ENCODE measurements at places on chromosomes 6 and 20.

DNA sequence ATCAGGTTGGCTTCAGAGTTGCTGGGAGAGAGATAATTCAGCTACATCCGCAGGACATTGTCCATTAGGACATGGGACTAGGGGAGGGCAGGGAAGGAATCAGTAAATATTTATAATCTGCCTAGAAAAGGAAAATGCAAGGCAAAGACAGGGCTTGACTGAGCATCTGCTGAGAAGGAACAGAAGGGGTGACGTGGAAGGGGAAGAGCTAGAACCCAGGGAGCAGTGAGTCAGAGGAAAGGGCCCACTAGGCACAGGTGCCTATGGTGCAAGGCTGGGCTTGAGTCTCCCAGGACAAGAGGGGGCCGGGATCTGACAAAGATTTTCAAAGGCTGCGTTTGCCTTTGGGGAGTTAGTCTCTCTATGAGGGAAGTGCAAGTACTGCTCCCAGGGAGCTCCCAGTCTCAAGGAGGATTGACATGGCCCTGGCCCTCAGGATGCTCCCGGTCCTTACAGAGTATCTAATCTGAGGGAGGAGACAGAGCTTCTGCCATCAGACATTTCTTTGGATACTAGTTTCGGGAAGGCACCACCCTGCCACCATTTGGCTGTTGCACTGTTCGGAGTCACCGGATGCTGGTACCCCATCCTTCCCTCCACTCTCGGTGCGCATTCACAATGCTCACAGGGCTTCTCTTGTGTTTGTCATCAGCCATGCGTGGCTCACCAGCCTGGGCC lies 21.9 kb downstream of the VEGFA start:
- DNase-seq: no peak

- no peak for DNase-seq
Observed at GRCh38 chr6:2480267-2480966, 235.0 kb upstream of the GMDS start.

DNA sequence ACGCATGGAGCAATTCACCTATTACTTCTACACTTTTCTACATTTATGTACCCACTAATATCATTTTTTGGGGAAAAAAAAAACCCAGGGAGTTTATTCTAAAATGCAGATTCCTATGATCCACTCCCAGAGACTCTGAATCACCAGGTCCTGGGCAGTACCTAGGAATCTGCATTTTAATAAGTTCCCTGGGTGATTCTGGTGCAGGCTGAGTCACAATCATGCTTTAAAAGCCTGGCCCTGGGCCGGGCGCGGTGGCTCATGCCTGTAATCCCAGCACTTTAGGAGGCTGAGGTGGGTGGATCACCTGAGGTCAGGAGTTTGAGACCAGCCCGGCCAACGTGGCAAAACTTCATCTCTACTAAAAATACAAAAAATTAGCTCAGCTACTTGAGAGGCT lies 43.3 kb upstream of the MLN start:
- DNase-seq: no peak

- no peak for DNase-seq
Observed at GRCh38 chr6:103356531-103356930, 1503.2 kb downstream of the HACE1 start.

GRCh38 chr20:60272790-60273189 lies 314.6 kb downstream of the CDH26 start:
- DNase-seq: no peak

DNA sequence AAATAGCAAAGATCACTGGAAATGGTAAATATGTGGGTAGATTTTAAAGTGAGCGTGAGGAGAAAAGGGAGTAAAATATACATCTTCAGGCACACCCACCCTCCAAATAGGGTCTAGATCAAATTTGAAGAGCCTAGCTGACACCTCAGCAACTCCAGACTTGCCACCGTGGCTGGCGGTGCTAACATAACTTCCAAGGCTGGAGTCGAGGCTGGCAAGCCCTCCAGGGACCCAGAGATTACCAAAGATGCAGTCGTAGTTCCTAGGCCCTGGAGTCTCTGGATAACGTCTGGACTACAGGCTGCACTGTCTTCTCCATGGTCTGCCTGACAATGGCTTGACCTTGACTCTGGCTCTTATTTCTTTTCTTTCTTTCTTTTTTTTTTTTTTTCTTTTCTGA lies 22.5 kb downstream of the TUBB2B start:
- DNase-seq: no peak

DNA sequence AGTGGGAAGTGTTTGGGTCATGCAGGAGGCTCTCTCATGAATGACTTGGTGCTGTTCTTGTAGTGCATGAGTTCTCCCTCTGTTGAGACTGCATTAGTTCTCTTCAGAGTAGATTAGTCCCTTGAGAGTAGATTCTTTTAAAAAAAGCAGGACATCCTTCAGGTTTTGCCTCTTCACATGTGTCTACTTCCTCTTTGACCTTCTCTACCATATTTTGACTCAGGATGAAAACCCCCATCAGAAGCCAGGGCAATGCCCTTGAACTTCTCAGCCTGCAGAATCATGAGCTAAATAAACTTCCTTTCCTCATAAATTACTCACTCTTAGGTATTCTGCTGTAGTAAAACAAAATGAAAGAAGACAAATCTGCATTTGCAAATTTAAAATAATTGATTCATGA lies 170.3 kb downstream of the CD109 start:
- DNase-seq: no peak

DNA sequence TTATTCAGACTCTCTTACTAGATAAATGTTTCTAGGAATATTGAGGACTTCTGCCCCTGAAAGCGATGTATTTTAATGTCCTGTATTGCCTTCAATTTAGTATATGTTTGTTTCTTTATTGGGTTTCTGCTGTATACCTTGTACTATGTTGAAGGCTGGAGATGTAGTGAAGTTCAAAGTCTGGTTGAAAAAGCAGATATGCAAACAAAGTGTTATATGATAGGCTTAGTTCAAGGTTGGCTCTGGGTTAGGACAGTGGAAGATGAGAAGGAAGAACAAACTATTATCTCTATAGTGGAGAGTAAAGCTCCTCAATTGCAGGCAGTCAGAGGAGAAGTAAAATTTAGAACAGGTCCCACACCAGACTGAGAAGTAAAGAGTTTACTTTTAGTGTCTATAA lies 36.3 kb upstream of the ADGRG6 start:
- DNase-seq: no peak

DNA sequence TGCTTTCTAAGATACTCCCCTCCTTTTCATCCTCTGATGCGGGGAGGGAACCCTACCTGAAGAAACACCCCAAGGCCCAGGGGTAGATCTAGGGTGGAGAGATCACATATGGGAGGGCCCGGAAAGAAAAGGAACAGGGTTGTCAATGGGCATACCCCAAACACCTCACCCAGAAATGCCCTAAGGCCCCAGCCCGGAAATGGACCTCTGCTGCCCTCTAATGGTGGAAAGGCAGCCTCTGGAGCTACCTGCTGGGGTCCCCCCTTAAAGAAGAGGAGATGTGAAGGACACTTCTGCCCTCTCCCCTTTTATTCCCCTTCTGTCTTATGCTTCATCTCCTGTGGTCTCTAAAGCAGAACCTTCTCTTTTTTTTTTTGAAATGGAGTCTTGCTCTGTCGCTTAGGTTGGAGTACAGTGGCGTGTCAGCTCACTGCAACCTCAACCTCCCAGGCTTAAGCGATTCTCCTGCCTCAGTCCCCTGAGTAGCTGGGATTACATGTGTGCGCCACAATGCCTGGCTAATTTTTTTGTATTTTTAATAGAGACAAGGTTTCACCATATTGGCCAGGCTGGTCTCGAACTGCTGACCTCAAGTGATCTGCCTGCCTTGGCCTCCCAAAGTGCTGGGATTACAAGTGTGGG lies 458 bp upstream of the ARMC12 start:
- peak; percentile 65 for DNase-seq

- no peak for DNase-seq
Observed at GRCh38 chr6:161232010-161232409, 41.9 kb downstream of the AGPAT4 start.

DNA sequence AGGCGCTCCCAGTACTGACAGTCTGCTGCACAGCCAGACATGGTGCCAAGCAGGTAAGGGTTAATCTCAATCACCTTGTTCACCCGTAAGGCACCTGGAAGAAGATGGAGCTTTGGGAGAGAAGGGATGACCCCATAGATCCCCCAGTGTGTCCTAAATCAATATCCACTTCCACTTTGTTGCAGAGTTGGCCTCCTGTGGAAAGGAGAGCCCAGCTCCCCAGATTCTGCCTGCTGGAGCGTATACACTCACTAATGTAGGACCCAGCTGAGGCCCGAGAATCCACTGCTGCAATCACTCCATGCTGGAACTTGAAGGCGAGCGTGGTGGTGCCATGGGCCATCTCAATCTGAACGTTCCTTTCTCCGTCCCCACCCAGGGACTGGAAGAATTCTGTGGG lies 1.2 kb downstream of the PSMB8 start:
- no peak for DNase-seq

GRCh38 chr6:164832410-164832809 lies 477.0 kb downstream of the C6orf118 start:
- DNase-seq: no peak

DNA sequence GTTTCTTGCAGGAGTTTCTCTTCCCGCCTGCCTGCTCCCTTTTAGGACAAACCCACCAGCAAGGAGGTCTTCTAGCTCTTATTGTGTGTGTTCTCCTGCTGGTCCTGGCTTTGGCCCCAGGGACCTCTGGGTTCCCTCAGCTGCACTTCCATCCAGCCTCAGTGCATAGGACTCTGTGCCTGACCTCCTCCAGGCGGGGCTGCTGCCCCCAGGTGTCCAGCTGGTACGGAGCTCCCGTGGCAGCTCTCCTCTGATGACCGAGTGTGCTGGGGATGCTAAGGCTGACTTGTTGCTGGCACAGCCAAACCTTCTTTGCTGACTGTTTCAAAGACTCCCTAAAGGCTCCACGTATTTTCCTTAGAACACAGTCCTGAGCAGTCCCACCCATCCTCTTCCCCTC lies 167.6 kb upstream of the PROKR2 start:
- DNase-seq: no peak

Measured in tibial nerve (tissue), 4 donors.